ENCODE measurements at places on chromosomes 11 and 22.

DNA sequence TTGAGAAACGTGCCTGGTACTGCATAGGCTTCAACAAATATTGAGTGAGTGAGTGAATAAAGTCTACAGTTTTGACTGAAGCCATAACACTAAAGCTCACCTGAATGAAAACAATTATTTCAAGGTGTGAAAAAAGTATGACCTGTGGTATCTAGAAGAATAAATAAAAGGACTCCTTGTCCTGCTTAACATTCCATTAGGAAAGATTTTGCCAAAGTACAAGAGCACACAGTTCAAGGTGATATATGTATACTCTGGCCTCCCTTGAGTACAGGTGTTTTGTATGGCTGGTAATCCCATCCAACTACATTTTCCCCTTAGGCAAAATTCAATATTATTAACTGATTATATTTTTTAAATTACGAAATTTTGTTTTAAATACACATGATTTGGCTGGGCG lies 1.8 kb upstream of the CREBZF start:
- no peak for DNase-seq

DNA sequence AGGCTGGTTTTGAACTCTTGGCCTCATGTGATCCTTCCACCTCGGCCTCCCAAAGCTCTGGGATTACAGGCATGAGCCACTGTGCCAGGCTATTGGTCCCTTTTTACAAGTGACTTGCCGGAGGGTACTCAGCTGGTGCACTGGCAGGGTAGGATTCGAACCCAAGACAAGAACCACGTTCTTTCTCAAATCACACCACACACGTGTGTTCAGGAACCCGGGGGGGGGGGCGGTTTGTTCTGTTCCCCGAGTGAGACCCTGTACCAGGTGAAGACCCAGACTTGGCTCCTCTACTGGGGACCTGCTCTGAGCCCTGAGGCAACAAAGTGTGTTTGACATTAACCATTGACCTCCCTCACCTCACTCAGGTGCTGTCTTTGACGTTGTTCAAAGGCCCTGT lies 3.8 kb upstream of the YWHAH start:
- no peak for DNase-seq

DNA sequence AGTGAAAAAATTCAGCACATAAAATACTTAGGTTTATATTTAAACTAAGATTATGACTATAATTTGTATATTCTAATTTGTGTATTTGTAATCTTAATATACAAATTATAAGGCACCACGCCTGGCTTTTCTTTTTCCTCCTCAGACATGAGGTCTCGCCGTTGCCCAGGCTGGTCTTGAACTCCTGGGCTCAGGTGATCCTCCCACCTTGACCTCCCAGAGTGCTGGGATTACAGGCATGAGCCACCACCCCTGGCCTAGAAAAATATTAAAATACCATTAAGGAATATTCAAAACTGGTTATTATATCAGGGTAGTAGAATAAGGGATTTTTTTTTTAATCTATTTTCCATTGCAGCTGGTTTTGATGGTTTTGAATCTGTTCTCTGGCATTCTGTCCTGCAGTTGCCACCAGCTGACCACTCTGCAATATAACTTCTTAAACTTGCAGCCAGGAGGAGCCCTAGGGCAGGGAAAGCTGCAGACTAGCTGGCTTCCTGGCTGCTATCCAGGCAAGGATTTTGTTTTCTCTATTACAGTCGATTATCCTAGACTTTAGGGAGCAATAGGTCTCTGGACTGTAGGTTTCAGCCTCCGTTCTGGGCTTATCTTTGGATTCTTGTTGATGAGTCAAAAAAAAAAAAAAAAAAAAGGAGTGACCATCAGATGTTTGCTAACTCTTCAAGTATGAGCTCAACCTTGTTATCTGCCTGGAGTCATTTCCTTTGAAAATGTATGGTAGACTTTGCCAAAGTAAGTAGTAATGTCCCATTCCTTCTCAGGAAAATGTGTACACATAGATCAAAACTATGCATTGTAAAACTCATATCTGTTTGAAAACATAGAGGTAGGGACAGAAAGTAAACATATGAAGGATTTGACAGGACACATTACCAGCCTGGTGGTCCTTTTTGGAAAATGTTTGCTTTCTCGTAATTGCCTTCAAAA lies 13.2 kb downstream of the POLA2 start:
- no peak for DNase-seq

GRCh38 chr11:32438346-32438865 lies 3.1 kb upstream of the WT1 start:
- DNase-seq = no peak

DNA sequence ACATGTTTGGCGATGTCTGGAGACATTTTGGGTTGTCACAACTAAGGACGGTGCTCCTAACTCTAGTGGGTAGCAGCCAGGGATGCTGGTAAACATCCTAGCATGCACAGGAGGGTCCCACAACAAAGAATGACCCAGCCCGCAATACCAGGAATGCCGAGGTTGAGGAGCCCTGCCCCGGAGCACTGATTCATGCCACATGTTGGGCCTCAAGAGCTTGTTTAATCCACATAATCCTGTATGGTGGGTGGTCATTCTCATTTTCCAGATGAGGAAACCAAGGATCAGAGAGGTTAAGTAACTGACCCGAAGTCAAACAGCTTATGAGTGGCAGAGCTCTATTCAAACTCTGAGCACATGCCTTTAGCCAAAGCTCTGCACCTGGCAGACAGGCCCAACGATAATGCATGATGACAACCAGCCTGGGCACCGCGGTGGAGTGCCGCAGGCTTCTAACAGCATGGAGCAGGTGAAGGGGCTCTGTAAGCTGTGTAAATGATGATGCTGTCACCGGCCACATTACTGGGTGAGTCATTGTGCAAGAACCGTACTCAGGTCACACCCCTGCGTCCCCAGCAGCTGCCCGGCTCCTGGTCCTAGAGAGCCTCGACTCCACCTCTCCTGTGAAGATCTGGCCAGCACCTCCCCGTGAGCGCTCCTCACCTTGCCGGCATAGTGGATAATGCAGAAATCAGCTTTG lies 58.6 kb downstream of the APOL1 start:
- no peak for DNase-seq

GRCh38 chr11:35839368-35840161 lies 104.3 kb upstream of the LDLRAD3 start:
- DNase-seq = no peak

DNA sequence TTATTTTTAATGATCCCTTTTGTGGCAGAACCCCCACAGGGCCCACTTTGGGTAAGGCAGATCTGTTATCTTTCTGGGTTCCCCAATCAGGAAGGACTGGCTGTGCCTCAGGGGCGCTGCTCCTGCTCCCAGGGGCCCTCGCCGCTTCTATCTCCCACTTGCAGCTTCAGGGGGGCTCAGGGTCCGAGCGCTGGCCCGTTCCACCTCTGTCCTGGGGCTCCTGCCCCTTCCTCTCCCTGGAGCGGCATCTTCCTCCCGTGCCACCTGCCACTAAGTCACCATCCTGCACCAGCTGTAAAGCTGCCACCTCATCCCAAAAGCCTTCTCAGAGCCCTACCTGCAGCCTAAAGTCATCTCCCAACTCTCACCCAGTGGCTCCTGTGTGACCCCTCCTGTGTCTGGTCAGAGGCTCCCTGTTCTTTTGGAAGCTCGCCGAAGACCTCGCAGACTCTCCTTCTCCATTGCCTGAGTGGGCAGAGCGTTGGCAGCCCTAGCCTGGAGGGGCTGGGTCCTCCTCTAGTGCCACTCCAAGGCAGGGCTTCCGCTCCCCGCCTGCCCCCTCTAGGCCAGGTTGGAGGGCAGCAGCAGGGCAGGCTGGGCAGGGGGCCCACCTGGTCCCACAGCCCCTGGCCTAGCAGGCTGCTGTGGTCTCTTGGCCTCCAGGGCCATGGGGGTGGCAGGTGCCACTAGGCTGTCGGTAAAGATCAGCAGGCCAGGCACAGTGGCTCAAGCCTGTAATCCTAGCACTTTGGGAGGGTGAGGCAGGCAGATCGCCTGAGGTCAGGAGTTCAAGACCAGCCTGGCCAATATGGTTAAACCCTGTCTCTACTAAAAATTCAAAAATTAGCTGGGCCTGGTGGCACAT lies 106.7 kb downstream of the MORC2 start:
- no peak for DNase-seq

DNA sequence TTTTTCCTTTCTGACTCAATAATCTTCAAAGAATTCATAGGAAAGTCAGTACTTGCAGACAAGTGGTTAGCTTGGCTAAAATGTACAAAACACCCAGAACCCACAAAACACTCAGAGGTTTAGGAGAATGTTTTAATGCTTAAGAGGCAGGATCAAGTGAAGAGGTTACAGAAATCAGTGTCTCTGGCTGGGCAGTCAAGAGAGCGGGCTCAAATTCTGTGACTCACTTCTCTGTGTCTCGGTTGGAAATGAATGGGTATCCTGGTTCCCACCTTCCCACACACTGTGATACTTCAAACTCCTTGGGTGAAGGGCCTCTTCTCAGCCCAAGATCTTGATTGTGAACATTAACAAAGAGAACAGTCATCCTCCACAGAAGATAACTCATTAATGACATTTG lies 3.8 kb downstream of the MPEG1 start:
- DNase-seq = no peak
